ENCODE measurements at places on chromosomes 4 and X.

- no peak for DNase-seq
Measured at GRCh38 chr4:156829201-156829873, 142.3 kb downstream of the PDGFC start.

DNA sequence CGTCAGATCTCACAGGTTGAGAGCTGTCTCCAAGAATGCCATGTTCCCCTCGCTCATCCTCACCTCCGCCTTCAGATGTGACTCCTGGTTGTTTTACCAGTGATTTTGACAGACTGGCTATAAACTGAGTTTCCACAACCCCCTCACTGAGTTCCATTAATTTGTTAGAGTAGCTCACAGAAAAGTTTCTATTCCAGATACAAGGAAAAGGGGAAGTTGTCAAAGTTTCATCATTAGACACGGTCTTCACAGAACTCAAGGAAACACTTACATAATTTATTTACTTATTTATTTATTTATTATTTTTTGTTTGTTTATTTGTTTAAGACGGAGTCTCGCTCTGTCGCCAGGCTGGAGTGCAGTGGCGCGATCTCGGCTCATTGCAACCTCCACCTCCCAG, 55.7 kb upstream of the IQSEC2 start:
- no peak for DNase-seq

GRCh38 chr4:33060674-33061542, 2340.7 kb downstream of the PCDH7 start:
- DNase-seq, result no peak

GRCh38 chrX:9935436-9935835, 31.7 kb upstream of the CLDN34 start:
- DNase-seq, result no peak

- no peak for DNase-seq
Measured at GRCh38 chrX:94435799-94436198, 761.8 kb downstream of the FAM133A start.

Data from activated CD8-positive, alpha-beta memory T cell treated with anti-CD3 and anti-CD28 coated beads for 1 hour (primary cell).